Head of caudate nucleus (tissue), 42 donors: ENCODE measurements at places on chromosomes 6 and 20.

- DNase-seq, result no peak
These were observed 138.7 kb upstream of the SASH1 start for GRCh38 chr6:148203970-148204369.

DNA sequence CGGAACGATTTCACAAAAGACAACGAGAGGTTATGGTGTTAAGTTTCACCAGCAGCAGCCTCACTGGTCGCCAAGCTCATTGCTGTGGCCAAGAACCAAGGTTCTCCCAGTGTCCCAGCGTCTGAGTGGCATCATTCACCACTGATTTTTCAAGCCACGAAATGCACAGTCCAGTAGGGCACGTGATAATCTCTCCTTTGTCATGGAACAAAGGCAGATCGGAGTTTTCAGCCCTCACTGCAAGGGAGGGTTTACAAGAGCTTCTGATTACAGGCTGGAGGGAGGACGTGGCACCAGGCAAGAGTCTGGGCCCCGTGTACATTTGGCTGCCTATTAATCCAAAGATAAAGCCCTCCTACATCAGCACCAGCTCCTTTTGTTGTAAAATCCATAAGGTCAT lies 2.0 kb downstream of the CD24 start:
- no peak for DNase-seq

- DNase-seq, result no peak
These were observed 100.5 kb downstream of the ASCC3 start for GRCh38 chr6:100780648-100781047.

GRCh38 chr6:118501099-118501498 lies 47.0 kb upstream of the PLN start:
- DNase-seq, result no peak

DNA sequence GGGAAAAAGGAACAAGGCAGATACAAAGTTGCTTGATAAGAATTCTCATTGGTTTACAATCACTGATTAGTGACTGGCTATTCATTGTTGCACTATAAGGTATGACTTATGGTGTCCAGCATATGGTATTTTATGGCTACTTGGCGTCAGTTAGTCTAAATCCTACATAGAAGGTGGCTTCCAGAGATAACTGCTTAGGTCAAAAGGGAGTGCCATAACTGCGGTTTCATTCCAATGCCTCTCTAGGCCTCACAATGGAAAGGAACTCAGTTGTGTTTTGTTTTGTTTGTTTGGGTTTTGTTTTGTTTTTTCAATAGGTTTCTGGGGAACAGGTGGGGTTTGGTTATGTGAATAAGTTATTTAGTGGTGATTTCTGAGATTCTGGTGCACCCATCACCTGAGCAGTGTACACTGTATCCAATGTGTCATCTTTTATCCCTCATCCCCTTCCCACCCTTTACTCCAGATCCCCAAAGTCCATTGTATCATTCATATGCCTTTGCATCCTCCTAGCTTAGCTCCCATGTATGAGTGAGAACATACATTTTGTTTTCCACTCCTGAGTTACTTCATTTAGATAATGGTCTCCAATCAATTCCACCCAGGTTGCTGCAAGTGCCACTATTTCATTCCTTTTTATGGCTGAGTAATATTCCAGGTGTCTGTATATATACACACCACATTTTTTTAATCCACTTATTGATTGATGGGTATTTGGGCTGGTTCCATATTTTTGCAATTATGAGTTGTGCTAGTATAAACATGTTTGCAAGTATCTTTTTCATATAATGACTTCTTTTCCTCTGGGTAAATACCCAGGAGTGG lies 7.0 kb downstream of the GOPC start:
- no peak for DNase-seq

DNA sequence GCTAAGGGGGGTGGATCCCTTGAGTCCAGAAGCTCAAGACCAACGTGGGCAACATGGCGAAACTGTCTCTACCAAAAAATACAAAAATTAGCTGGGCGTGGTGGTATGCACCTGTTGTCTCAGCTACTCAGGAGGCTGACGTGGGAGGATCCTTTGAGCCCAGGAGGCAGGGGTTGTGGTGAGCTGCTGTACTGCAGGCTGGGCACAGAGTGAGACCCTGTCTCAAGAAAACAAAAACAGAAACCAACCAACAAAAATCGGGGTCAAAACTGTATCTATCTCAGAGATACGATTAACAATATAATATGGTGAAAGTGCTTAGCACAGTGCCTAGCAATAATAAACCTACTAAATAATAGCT lies 20.7 kb upstream of the BCAS1 start:
- no peak for DNase-seq

DNA sequence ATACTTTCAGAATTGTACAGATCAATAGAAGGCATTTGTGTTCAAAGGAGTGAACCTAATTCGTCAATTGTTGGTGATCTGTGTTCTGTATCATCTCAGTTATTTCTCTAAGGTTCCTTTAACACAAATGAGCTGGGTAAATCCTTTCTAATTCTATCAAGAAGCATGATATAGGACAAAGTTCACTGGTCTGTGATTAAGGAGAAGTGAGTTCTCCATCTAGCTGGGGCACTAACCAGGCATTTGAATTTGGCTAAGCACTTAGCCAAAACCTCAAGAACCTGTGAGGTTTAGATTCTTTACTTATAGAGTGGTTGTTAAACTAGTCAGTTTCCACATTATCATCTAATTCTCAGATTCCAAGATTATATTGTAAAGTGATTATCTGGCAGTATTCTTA lies 50.3 kb downstream of the DOP1A start:
- no peak for DNase-seq

DNA sequence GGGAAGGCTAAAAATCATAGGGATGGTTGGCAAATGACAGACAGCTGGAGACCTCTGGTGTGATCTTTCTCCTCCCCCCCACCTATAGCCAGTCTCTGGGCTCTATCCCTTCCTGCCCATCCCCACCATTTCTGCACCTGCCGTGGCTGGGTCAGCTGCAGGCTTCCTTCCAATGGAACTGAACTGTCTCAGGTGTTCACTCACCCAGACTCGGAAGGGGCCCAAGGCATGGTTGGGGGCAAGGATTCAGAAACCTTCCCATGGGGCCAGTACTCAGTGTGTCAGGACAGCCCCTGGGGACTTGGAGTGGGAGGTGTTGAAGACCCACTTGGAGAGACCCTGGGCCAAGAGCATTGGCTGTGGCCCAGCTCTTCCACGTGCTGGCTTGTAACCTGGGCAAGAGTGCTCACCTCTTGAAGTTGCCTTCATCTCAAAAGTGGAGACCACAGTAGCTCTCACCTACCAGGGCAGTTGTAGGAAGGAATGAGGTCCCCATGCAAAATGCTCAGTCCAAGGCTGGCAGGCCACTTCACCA lies 1.7 kb upstream of the PHACTR3 start:
- no peak for DNase-seq

- no peak for DNase-seq
These were observed 20.6 kb upstream of the CSNK2A1 start for GRCh38 chr20:564192-564591.

DNA sequence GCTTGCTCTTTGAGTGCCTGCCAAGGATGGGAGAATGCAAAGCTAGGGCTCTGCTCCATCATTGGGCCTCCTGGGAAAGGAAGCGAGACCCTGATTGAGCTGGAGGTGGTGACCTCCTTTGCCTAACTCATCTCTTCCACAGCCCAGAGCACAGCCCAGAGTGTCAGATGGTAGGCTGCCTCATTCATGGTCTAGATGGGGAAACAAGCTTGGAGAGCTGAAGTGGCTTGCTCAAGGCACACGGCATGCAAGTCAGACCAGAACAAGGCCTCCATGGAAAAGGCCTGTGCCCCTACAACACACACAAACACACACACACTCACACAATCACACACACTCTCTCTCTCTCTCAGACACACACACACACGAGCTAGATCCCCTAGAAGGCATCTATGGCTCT lies 17.5 kb downstream of the TGM3 start:
- DNase-seq, result no peak

GRCh38 chr6:38209371-38210260 lies 390.1 kb downstream of the ZFAND3 start:
- DNase-seq, result no peak

DNA sequence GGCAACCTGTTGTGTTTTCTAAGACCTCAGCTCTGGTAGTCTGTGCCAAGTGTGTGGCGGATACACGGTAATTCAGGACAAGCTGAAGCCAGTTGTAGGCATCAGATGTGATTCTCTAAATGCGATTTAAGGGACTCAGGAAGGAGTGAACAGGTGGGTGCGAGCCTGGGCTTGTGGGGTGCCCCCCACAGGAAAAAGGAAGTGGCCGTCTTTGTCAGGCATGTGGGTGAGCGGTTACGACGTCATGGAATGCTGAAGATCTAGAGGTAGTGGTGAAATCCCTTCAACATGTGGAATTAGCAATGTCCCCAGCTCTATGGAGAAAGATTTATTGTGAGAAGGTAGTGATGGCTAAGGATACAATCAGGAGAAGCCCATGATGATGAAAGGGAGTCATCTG lies 95.1 kb upstream of the EXOC2 start:
- DNase-seq, result no peak

DNA sequence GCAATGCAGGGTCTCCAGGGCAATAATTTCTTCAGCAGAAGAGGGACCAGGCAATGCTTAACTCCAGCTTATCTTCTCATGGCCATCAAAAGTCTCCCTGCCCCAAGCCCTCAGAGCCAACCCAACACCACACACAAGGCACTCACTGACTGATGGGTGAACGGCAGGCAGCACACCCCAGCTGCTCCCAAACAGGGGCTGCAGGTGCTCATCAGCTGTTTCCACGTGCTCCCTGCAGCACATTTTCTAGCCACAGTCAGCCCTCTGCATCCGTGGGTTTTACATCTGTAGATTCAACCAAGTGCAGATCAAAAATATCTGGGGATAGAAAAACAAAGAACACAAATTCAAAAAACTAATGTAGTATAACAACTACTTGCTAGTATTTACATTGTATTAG lies 4.0 kb upstream of the GABRR1 start:
- no peak for DNase-seq

GRCh38 chr6:16204653-16205376 lies 33.6 kb upstream of the GMPR start:
- no peak for DNase-seq

GRCh38 chr20:50219600-50219999 lies 29.0 kb downstream of the CEBPB start:
- no peak for DNase-seq

DNA sequence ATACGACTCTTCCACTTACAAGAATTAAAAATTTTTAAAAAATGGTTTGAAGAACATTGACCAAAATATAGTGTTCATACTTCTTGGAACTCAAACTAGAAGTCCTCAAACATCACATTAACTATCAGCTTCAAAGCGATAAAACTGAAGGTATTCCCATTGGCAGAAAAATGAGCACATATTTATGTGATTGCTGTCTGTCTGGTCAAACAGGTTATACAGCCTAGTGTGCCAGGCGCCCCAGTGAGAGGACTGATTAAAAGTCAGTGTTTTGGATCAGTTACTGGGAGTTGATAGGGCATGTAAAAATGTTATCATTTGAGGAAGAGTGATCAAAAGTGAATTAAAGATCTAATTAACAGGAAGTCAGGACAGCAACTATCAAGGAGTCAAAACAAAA lies 738.8 kb downstream of the HDGFL1 start:
- DNase-seq, result no peak

- DNase-seq, result no peak
These were observed 6.2 kb downstream of the ULBP2 start for GRCh38 chr6:149948011-149948410.

DNA sequence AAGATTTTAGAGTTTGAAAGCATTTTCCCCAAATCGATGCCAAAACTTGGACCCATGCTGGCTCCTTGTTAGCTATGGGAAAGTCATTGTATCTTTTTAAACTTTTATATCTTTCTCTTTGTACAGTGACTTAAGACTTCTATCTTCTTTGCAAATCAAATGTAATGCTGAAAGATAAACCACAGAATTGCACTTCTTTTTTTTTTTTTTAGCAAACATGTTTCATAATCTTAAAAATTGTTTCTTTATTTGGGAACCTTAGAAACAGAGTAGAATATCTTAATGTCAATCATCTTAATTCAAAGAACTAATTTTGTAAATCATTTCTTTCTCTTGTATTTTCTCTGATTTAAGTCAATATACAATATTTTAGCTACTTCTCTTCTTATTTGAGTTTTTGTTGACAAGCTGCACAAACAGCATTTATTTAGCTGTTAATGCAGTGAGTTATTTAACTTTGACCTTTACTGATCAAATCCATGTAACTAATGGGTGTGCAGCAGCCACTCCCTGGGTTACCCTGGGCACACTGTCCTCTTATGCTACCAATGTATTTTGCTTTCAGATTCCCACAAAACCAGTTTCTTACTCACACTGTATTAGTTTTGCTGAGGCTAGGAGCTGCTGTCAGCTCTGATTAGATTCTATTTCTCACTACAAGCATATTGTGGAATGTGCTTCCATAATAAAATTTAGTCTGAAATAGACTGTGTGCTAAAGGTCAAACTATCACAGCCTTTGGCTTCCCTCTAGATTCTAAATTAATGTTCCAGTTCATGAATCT lies 279.6 kb downstream of the ADGB start:
- DNase-seq, result no peak

DNA sequence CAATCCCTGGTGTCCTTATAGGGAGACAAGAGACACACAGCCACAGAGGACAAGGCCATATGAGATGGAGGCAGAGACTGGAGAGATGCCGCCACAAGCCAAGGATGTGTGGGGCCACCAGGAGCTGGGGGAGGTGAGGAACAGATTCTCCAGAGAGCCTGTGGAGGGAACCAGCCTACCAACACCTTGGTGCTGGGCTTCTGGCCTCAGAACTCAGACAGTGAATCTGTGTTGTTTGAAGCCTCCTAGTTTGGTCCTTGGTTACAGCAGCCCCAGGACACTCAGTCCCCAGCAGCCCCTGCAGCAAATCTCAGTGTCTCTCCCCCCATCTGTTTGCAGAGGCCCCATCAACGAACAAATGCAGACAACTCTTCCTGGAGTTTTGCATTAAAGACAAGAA lies 73.2 kb upstream of the BHLHE23 start:
- no peak for DNase-seq

DNA sequence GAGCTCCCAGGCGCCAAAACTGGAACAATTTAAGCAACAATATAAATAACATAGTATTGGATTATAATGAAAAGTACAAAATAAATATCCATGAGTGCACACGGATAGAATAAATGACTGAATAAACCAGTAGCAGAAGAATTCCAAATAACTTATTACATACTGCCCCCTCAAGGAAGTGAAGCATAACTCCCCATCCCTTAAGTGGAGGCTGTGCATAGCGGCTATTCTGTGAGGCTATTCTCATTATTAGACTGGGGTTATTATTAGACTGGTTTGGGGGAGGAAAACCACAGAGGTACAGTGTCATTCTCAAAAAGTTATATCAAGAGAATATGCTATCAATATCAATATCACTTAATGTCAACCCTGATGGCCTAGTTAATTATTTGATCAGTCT lies 94.4 kb upstream of the SIRPA start:
- DNase-seq, result no peak

GRCh38 chr6:13561624-13562267 lies 12.7 kb upstream of the SIRT5 start:
- no peak for DNase-seq

GRCh38 chr6:5203546-5203945 lies 57.2 kb downstream of the LYRM4 start:
- peak; percentile 20 for DNase-seq

- DNase-seq, result peak; percentile 42
These were observed 544 bp upstream of the ACAT2 start for GRCh38 chr6:159761129-159761872.
